Stimulated activated CD4-positive, alpha-beta T cell treated with anti-CD3 and anti-CD28 coated beads, TNF-alpha, amount 100 ng/mL, for 1 hour (primary cell): ENCODE measurements at places on chromosomes 11 and 22.

- DNase-seq, result no peak
Observed at GRCh38 chr11:73384872-73385689, 8.9 kb downstream of the RELT start.

GRCh38 chr11:74696500-74696899, 34.7 kb downstream of the CHRDL2 start:
- DNase-seq, result no peak

GRCh38 chr11:56916162-56916561, 72.6 kb upstream of the OR5AK2 start:
- DNase-seq, result no peak

GRCh38 chr11:86490582-86490981, 115.9 kb downstream of the CCDC81 start:
- DNase-seq, result no peak

DNA sequence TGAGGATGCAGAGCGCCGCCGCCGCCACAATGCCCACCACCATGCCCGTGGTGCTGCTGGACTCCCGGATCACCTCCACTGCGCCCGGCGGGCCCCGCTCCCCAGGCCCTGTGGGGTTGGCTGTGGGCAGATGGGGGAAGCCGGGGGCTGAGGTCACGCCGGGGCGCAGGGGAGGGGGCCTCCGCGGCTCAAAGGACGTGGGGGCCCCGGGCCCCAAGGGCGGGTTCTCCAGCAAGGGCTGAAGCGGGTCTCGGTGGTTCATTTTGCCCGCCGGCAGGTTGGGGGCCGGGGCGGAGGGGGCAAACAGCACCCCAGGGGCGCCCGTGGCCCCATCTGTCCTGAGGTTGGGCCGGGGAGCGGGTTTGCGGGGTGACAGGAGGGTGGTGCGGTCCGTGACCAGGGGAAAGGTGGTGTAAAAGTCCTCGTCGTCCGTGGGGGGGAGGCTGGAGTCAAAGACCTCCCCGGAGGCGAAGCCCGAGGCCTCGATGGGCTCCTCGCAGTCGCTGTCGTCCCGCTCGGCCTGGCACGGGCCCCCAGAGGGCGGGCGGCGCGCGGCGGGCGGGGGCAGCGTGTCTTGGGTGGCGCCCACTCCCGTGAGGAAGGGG, 16.5 kb downstream of the SLC22A12 start:
- DNase-seq, result no peak

DNA sequence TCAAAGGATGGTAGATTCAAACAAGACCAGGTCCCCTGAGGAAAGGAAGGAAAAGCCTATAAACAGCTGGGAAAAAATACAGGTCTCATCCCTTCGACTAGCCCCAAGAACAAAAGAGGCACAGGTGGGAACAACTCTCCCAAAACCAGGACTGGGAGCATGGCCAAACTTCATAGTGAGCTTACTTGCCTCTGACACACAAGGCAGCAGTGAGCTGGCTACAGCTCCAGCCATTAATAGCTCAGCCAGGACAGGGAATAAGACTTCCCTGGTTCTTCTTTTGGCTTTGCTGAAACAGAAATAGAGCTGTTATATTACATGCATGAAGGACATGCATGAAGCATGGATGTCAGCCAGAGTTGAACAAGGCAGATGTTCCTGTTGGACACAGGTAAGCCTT, at the start of gene OR10A2:
TSS of gene OR10A2 (plus strand) at position 97 of the 400 bp plus-strand sequence. CDS start 6,698 bp downstream, outside the sequence.
- DNase-seq, result no peak

DNA sequence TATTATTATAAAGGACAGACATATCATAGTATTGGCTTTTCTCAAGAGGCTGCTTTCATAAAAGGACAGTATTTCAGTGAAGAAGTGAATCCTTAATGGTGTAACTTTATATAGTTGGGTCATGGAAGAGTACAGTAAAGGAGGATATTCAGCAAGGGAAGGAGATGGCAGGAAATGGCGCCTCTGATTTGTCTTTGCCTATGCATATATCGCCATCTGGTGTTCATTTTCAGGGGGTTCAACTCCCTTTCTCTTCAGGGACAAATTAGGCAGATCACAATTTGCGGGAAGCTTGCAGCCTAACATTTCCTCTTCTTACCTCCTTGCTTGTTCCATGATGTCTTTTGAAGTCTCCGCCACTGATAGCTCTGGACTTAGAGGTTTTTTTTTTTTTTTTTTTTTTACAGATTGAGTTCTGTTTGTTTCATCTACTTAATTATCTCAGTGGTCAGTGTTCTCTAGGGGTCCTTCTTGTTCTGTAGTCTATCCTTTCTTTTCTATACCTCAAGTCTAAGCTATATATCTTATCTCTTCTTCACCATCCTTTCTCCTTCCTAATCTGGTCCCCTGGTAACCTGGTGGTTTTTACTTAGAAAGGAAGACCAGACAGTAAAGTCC, 21.8 kb upstream of the RRM1 start:
- no peak for DNase-seq

- DNase-seq, result no peak
Observed at GRCh38 chr11:85318573-85318972, 308.6 kb downstream of the DLG2 start.

DNA sequence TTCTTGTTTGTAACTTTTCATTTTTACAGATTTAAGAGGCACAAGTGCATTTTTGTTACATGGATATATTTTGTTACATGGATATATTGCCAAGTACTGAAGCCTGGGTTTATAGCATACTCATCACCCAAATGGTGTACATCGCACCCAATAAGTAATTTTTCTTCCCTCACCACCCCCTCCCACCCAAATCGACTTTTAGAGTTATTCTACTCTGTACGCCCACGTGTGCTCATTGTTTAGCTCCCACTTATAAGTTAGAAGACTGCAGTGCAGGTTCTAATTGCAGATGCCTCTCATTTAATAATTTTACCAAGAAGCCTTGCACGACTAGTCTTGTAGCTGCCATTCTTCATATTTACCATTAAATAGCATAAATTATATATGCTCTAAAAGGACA, 20.5 kb upstream of the VWA5A start:
- no peak for DNase-seq

- DNase-seq, result no peak
Observed at GRCh38 chr11:73291781-73292524, 16.1 kb upstream of the ARHGEF17 start.

- no peak for DNase-seq
Observed at GRCh38 chr22:41813726-41814410, 13.4 kb downstream of the CCDC134 start.
